Activated T-helper 17 cell treated with anti-CD3 and anti-CD28 coated beads, Interleukin-2, amount 50 U/mL, for 72 hours (primary cell): ENCODE measurements at places on chromosomes 11 and 22. TPM values are rescaled to one million over a fixed set of nuclear protein-coding genes. Genes with fewer than 3 reads are reported as not detected.

MPZL2 gene
- total RNA-seq, result 2.8 TPM

NFAM1 gene
- total RNA-seq, result 0.15 TPM

DNA sequence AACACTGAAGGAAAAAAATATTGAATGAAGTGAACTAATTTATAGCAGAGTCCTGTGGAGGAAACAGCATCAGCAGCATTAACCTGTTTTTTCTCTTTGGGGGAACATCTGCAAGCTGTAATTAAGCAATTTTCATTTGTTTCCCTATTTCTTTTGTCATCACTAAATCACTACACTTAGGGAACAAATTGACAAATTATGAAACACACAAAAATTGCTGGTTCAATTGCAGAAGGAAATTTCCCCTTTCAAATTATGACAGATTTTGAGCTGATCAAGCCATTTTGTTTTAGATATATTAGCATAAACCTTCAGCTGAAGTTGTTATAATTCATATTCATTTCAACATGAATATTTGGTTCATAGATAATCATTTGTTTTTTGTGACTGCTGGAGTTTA is 22.2 kb upstream of the RAG2 start:
- no peak for ATAC-seq

KCNJ1 gene
- total RNA-seq, result not detected

- no peak for ATAC-seq
Observed at GRCh38 chr11:113059548-113059947, 98.3 kb downstream of the NCAM1 start.

CAPN1 gene
- total RNA-seq, result 143 TPM

- ATAC-seq, result peak; percentile 77
Observed at GRCh38 chr11:33063326-33063881, 24.0 kb downstream of the TCP11L1 start.

IL10RA gene
- 108 TPM for total RNA-seq

DNA sequence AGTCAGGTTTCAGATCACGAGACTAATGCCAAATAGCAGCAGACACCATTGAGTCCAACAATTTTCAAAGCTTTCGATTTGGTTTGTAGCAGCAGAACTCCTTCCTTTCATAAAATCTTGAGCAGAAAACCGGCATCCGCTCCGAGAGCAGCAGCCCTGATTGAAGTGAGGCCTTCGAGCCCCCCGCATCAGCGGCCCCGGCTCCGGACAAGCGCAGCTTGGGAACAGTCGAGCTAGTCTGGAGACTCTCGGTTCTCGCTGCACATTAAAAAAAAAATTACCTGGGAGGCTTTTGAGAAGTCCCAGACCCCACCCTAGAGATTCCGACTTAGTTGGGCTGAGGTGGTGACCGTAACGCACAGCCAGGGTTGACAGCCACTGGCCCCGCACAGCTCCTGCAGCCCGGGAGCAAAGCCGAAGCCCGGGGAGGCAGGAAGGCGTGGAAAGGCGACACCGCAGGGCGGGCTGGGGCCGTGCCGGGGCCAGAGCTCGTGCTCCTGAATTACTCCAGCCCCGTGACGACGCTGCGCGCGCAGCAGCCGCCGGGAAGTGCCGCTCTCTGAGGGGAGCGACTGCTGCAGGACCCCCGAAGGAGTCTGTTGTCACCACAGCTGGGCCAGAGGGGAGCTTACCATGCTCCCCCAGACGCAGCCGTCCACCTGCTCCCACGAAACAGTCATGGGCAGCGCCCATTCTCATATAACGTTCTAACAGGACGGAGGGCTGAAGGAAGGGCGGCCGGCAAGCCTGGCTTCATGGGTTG is 57.8 kb downstream of the SPATA19 start:
- no peak for ATAC-seq

SEPTIN5 gene
- total RNA-seq, result 0.42 TPM

GRCh38 chr11:67032830-67033551 is 10.1 kb downstream of the SYT12 start:
- no peak for ATAC-seq

GRCh38 chr22:46744581-46744980 is 6.5 kb upstream of the CERK start:
- ATAC-seq, result no peak

VPS37C gene
- 14.5 TPM for total RNA-seq

TRABD gene
- total RNA-seq, result 116 TPM

GRCh38 chr11:76266286-76267100 is 60.2 kb upstream of the WNT11 start:
- peak; percentile 59 for ATAC-seq

DNA sequence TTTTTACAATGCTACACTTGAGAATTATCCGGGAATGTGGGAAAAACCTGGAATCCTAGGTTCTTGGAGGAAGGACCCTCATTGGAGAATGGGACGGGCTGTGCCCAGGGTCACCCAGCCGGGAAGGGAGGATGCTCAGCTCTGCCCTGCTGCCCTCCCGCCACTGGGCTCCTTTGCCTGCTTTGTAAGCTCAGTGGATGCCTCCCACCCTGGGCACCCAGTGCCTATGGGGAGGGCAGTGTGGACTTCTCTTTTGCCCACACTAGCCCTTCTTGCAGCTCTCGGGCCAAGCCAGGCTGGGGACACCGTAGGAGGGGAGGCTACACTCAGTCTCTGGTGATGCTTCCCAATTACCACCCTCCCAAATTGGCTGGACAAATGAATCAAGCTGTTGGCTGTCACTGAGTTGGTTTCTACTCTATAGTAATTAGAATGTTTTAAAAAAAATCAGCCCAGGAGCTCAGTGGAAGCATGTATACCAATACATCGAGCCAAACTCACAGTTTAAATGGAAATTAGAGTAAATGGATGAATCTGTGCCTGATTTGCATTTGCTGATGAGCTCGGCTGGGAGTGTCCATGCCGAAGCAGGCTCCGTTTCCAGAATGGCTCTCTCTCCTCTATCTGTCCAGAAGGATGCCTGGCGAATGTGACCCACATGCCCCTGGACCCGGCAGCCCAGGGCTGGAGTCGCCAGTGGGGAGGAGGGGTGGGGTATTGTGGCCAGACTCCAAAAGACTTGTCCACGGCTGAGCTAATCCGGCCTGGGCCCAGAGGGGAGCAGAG is 317.0 kb downstream of the CTTN start:
- ATAC-seq, result no peak

GRCh38 chr11:32487270-32487669 is 51.9 kb upstream of the WT1 start:
- ATAC-seq, result no peak

GRCh38 chr22:18997925-18998315 is 61.8 kb upstream of the PRODH start:
- ATAC-seq, result no peak

DNA sequence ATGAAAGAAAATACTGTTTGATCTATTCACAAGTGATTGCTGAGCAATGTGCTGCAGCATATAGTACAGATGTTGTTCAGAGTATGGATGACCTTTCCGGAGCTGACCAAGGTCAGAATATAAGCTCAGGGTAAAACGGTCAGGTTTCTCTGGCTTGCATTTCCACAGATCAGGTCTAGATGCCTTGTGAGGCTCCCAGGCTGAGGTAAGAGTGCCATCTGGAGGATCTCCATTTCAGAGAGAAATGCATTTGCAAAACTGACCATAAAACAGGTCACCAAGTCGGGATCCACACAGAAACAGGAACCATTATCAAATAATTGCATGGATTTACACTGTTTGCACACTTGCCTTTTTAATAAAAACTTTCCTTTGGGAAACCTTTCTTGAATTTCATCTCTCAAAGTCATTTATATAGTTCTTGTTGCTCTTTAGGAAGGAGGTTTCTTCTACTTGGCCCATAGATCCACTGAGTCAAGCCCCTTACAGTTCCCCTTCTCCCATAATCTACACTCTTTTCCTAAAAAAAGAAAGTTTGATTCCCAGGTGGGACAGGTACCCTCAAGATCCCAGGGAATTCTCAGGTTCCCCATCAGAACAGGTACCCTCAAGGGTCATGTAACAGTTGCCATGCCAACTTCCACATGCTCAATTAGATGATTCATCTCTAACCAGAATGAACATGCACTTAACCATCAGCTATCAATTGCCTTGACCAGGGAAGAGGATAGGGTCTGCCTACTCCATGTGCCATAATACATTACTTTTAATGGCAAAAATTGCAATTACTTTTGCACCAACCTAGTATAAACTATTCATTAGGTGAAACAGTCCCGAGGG is 25.0 kb upstream of the TMPRSS5 start:
- ATAC-seq, result no peak

GRCh38 chr11:61598886-61599868 is 18.3 kb upstream of the SYT7 start:
- no peak for ATAC-seq
